ENCODE measurements at places on chromosomes 2 and 18. TPM values are rescaled to one million over a fixed set of nuclear protein-coding genes. Genes with fewer than 3 reads are reported as not detected.

The SULT1C4 gene
- total RNA-seq, result 8.4 TPM

The RUFY4 gene
- total RNA-seq, result not detected

GRCh38 chr2:222353993-222354392, 55.2 kb upstream of the PAX3 start:
- no peaks in the 10 kb centered on the region for H3K36me3 ChIP-seq
- no peak overlapping the region for H3K4me3 ChIP-seq
- H3K4me1 ChIP-seq, result peaks cover 5% of the 10 kb centered on the region

GRCh38 chr2:172100935-172101820, 1.5 kb downstream of the DLX2 start:
- no peaks in the 10 kb centered on the region for H3K36me3 ChIP-seq

- no peaks in the 10 kb centered on the region for H3K27me3 ChIP-seq
- H3K27ac ChIP-seq, result no peak overlapping the region
- no peaks in the 10 kb centered on the region for H3K36me3 ChIP-seq
- peaks cover 34% of the 10 kb centered on the region for H3K4me1 ChIP-seq
- DNase-seq, result no peak
- peak overlapping the region; percentile 53 for H3K4me3 ChIP-seq
Observed at GRCh38 chr2:233354500-233354924, 218 bp downstream of the DGKD start.

DNA sequence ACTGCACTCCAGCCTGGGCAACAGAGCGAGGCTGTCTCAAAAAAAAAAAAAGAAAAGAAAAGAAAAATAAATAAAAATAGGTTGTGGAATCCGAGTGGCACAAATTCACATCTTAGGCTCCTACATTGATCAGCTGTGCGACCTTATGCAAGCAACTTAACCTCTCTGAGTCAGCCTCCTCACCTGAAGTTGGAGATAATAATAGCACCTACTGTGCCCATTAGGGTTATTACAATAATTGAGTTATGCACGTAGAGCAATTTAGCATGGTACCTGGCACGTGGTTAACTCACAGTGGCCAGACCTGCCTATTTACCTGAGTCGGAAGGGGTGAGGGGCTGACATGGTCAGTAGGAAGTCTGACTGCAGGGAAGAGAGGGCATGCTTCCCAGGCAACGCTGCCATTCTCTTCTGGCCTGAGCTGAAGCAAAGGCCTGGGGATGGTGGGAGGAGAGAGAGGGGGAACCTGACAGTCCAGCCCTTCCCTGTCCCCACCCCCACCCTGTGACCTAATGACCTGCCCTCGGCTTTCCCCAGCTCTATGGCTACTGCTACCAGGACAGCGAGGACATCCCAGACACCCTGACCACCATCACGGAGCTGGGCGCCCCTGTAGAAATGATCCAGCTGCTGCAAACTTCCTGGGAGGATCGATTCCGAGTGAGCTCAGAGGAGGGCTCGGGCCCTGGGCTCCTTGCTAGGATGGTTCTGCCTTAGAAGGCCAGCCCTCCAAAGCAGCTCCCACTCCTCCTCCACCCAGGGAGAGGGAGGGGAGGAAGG, 5.1 kb downstream of the PKDCC start:
- DNase-seq, result no peak
- no peaks in the 10 kb centered on the region for H3K36me3 ChIP-seq
- H3K27me3 ChIP-seq, result no peaks in the 10 kb centered on the region
- H3K4me3 ChIP-seq, result no peak overlapping the region
- peak overlapping the region; percentile 17 for H3K27ac ChIP-seq

GRCh38 chr2:3433776-3434400, 54.4 kb downstream of the TRAPPC12 start:
- peaks cover 9% of the 10 kb centered on the region for H3K4me1 ChIP-seq
- no peak for DNase-seq
- H3K27me3 ChIP-seq, result no peaks in the 10 kb centered on the region
- H3K27ac ChIP-seq, result peak overlapping the region; percentile 71
- H3K4me3 ChIP-seq, result no peak overlapping the region
- H3K36me3 ChIP-seq, result peaks cover 6% of the 10 kb centered on the region

The CRYBA2 gene
- not detected for total RNA-seq

GRCh38 chr2:240567872-240568677, at the start of gene RNPEPL1:
RNPEPL1 (plus strand) TSS chr2:240568484; CDS start chr2:240568587, 103 bp downstream.
- DNase-seq, result peak; percentile 57
- peaks cover 30% of the 10 kb centered on the region for H3K4me1 ChIP-seq

DNA sequence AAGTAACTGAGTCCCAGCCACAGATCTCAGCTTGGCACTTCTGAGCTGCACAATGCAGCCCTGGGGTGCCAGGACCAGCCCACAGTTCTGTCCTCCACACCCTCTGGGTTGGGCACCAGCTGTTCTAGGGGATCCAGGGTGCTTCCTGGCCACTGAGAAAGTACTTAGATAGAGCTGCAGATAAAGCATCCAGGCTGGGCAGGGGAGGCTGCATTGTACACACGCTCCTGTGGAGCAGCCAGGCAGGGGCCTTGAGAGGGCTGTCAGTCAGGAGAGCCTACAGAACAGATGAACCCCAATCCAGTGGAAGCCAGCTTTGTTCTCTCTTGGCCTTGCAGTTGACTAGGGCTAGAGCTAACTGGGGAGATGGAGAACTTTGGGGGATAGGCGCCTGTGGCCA, 104.6 kb downstream of the KIAA1328 start:
- DNase-seq, result no peak
- no peaks in the 10 kb centered on the region for H3K4me1 ChIP-seq
- no peak overlapping the region for H3K4me3 ChIP-seq
- H3K27ac ChIP-seq, result no peak overlapping the region
- no peaks in the 10 kb centered on the region for H3K27me3 ChIP-seq
- no peaks in the 10 kb centered on the region for H3K36me3 ChIP-seq

The PCARE gene
- total RNA-seq, result not detected

GRCh38 chr2:10913501-10914271, 2.0 kb downstream of the KCNF1 start:
- no peak overlapping the region for H3K4me3 ChIP-seq
- H3K36me3 ChIP-seq, result no peaks in the 10 kb centered on the region
- no peak for DNase-seq
- no peak overlapping the region for H3K27ac ChIP-seq
- no peaks in the 10 kb centered on the region for H3K27me3 ChIP-seq
- peaks cover 6% of the 10 kb centered on the region for H3K4me1 ChIP-seq
